CD4-positive, CD25-positive, alpha-beta regulatory T cell (primary cell): ENCODE measurements at places on chromosomes 12 and 14. TPM values are rescaled to one million over a fixed set of nuclear protein-coding genes. Genes with fewer than 3 reads are reported as not detected.

DNA sequence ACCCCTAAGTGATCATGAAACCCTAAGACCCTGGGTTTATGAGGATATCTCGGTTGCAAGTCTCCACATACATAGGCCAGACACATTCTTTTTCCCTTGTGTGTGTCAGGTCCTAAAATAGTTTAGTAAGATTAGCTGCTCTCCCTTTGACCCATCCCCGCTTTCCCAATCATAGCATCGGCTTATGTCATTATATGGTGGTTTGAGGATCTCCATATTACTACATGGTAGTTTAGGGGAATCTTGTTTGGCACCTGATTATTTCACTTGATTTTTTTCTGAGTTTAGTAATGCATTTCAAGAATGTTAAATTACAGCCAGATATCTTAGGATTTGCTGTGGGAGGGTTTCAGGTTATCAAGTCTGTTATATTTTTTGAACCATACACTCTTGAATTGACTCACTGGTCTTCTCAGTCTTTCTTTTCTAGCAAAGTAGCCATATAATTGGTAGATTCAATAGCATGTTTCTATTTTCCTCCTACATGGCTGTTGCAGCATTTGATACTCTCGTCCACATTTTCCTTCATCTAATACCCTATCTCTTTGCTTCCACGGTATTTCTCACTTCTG lies 68.3 kb upstream of the TRHDE start:
- H3K27me3 ChIP-seq, result no peaks in the 10 kb centered on the region
- H3K27ac ChIP-seq, result no peak overlapping the region
- H3K36me3 ChIP-seq, result no peaks in the 10 kb centered on the region
- DNase-seq, result no peak
- no peaks in the 10 kb centered on the region for H3K4me1 ChIP-seq
- no peak overlapping the region for H3K4me3 ChIP-seq

DNA sequence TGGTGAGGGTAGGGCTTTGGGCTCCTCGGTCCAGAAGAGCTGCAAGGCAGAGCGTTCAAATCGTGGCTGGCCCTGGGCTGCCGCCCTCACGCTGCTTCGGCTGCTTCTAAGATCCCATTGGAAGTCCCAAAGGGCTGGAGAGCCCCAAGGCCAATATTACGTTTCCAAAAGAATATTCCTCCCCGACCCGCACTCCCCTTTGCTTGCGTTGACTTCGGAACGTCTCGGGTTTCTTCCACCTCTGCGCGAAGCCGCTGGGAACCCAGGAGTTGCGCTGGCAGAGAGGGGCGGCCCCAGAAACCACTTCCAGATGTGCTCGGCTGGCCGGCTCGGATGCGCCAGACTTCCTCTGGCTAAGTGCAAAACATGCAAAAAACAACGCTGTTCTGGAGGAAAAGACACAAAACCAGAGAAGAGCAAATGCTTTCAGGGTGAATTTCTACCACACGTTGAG lies at the start of gene GLT8D2:
Gene GLT8D2 (minus strand): TSS at position 285 of the 454 bp plus-strand sequence. CDS start 30,539 bp downstream, outside the sequence.
- no peak within 1 kb of the TSS for H3K4me3 ChIP-seq
- no peak within 1 kb of the TSS for H3K27ac ChIP-seq
- no peak for DNase-seq
- no peaks in the 10 kb centered on the region for H3K36me3 ChIP-seq
- H3K4me1 ChIP-seq, result peaks cover 6% of the 10 kb centered on the region

- H3K27me3 ChIP-seq, result no peaks in the 10 kb centered on the region
- no peak overlapping the region for H3K27ac ChIP-seq
- no peak overlapping the region for H3K4me3 ChIP-seq
Measured at GRCh38 chr12:91921555-91921954, 224.1 kb downstream of the BTG1 start.

DNA sequence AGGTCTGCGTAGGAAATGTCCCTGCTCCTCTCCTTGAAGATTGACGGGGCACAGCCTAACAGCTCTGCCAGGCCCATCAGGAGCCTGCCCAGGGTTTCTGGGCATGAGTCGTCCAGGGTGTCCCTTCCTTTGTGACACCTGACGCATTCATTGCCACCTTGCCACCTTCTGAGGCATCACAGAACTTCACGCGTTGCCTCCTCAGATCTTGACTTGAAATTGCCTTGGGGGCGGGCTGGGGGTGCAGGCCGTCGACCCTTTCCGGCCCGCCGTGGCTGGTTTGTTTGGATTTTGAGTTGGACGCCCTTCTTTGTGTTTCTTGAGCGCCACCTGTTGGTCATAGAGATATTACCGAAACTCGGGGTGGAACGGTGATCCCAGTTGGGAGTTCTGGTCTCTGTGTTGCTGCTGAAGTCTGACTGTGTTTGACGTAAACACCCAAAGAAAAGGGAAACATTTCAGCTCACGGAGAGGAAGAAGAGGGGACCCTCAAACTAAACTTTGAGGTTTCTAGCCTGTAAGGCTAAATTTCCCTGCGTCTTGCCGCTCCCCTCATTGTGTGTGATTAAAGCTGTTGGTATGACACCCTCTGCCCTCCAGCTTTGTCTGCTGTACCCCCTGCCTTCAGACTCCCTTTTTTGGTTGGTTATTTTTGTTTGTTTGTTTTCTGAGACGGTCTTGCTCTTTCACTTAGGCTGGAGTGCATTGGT lies 44.6 kb downstream of the MLXIP start:
- H3K27ac ChIP-seq, result no peak overlapping the region
- peaks cover 10% of the 10 kb centered on the region for H3K36me3 ChIP-seq

PTHLH gene
- not detected for total RNA-seq
